Osteoblast (primary cell): ENCODE measurements at places on chromosomes 6 and 20. TPM values are rescaled to one million over a fixed set of nuclear protein-coding genes. Genes with fewer than 3 reads are reported as not detected.

The HLA-DPA1 gene
- 5.4 and 30.4 TPM in 2 replicates for total RNA-seq

The HLA-DQB2 gene
- not detected in 2 replicates for total RNA-seq

The OVOL2 gene
- not detected in 2 replicates for total RNA-seq

The NRSN2 gene
- 39.5 and 49.6 TPM in 2 replicates for total RNA-seq
